ENCODE measurements at places on chromosomes 7 and 10.

DNA sequence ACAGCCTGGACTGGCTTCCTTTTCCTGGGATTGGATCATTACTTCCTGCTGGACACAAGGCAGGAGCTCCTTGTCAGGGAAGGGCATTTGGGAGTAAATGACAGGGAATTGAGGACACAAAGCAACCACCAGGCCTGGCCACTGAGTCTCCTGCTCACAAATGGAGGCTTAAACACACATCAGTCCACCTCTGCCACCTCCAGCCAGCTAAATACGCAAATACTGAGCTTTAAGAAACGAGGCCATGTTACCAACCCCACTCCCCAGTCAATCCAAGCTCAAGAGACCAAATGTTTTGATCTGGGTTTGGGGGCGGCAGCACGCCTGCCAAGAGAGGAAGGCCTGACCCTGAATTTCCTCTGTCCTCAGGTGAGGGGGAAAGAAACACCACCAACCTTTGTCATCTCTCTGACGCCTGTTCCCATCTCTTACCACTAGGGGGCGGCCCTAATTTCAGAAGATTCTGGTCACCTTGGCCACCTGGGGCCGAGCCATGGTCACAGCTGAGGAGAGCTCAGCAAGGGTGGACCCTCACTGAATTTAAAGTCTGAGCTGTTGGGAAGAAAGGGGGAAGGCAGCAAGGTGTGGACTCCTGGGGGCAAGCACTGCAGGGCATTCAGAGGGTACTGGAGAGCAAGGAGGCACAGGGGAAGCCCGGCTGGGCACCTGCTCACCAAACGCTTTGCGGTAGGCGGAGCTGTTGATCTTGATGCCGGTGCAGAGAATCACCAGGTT is 16.5 kb downstream of the AIFM2 start:
- DNase-seq = peak; percentile 60

GRCh38 chr10:507908-508444 is 181.5 kb downstream of the DIP2C start:
- no peak for DNase-seq

GRCh38 chr10:65911151-65911835 is 1014.5 kb upstream of the LRRTM3 start:
- DNase-seq = no peak

DNA sequence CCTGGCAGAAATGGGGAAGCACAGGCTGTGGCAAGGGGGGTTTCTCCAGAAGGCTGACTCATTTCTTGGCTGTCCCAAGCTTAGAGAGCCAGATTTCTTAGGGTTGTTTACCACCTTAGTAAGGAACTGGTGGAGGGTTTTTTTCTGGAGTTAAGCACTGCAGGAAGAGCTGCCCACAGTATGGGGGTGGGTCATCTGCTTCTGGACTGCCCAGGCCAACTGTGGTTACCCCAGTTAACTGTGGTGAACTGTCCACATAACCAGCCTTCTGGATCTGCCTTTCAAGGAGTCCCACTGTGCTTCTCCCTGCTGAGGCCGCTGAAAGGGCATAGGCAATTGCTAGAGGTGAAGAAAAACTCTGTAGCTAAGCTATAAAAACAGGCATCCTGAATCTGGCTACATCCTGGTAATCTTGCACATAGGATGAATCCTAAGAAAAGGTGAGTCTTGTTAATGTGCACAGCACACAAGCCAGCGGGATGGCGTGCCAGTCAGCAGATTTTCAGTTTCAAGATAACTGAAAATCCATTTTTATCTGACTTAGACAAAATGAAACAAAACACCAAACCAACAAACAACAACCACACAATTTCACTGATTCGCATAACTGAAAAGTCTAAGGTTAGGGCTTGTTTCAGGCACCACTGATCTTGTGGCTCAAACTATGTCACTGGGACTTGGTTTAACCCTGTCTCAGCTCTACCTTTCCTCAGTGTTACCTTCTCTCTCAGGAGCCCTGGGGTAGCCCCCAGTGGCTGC is 21.6 kb upstream of the TSPAN33 start:
- DNase-seq = peak; percentile 29

GRCh38 chr7:78510580-78511188 is 712.1 kb downstream of the PHTF2 start:
- peak; percentile 62 for DNase-seq

DNA sequence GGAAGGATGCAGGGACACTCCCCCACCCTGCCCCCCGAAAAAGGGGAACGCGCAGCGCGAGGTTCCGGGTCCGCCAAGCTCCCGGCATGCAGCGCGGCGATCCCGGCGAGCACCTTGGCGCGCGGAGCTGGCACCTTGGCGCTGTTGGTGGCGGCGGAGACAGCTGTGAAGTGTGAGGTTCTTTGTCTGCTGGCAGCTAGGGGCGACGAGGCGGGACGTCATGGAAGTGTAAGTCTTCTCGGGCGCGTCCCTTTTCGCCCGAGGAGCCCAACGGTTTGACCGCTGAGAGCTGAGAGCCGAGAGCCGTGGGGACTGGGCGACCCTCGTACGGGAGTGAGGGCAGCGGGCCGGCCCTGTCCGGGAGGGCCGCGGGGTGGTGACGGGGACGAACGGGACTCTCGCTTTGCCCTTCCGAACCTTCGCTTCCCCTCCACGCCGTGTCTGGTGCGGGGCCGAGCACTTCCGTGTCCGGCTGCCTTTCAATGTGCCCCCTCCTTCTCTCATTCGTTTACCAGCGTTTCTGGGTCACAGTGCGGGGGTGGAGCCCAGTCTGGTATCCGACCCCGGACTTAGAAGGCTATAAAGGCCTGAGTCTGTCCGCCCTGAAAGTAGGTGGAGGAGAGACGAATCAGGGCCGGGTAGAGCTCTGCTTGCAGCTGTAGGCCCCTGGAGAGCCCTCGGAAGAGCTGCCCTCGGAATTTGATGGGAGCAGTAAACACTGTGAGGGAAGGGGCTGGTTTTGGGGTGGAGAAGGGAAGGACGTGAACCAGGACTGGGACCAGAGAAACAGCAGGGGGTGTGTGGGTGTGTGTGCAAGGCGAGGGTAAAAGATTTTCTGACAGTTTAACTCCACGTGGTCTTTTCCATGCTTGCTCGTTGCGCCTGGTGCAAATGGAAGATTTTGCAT is at the start of gene CRCP:
Gene CRCP, plus strand, starts transcription at position 105 of the 907 bp plus-strand sequence. Its CDS starts 116 bp downstream, at position 221.
- DNase-seq = peak; percentile 85

- DNase-seq = no peak
These were observed 133.2 kb upstream of the KCNMA1 start for GRCh38 chr10:77770868-77771175.

- no peak for DNase-seq
These were observed 118.7 kb upstream of the CDK6 start for GRCh38 chr7:92955081-92955480.

GRCh38 chr10:128172756-128173155 is 46.5 kb upstream of the MKI67 start:
- DNase-seq = no peak

DNA sequence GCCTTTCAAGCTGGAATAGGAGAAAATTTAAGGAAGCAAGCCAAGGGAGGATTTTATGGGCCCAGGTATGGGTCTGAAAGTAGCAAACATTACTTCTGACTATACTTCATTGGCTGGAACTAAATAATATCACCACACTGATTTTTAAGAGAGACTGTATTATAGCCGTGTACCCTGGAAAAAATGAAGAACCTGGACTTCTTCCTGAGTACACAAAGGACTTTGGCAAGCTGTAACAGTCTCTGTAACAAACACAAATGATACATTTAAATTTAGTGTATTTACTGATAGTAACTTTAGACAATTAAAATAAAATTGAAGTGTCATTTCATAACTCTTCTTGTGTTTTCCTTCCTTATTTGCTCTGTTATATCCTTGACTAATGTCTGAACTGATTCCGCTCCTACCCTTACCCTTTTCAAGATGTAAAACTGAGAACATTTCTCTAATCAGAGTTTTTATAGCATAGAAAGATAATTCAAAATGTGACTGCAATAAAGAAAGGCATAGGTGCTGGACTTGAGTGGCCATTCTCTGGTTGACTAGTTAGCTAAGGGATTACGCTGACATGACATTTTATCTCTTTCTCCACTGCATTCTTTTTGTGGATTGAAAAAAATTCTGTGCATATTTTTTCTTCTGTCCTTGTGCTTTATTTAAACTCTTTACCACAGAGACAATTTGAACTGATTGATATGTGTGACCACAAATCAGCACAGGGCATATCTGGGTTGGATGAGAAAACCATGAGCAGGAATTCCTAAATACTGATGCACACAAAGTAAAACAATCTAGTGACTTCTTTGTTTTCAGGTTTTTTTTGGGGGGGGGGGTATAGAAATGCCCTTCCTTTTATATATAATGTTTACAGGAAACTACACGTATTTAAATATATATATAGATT is 349.7 kb downstream of the MDFIC start:
- peak; percentile 23 for DNase-seq

Data from kidney tubule cell (primary cell).